ENCODE measurements at places on chromosomes 2 and 18. TPM values are rescaled to one million over a fixed set of nuclear protein-coding genes. Genes with fewer than 3 reads are reported as not detected.

Gene SCYGR4
- total RNA-seq, result not detected

Gene SCN2A
- total RNA-seq, result 4.1 TPM

Gene HOXD9
- total RNA-seq, result 0.75 TPM

Gene NDUFV2
- total RNA-seq, result 80.6 TPM
